Esophagus squamous epithelium (tissue), 5 donors: ENCODE measurements at places on chromosomes 3 and 15.

GRCh38 chr15:85011160-85011571 lies 29.5 kb downstream of the PDE8A start:
- no peak for DNase-seq

DNA sequence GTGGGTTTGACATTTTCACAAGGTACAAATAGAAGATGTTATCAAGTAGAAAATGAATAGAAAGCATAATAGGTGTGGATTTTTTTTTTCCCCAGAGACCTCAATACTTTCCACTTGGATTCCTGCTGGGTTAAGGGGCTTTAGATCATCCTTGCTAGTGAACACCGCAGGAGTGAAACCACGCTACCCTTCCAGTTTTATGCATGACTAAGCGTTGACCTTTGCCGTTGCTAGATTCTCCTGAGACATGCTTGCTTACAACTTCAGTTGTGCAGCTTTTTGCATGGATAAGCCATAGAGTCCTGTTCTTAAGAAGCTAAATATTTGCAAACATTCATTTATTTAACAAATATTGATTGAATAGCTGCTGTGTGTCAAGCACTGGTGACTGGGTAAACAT lies 299.7 kb upstream of the LMCD1 start:
- no peak for DNase-seq

- no peak for DNase-seq
Observed at GRCh38 chr3:186079925-186080324, 29.0 kb downstream of the ETV5 start.

GRCh38 chr3:107662124-107662507 lies 139.4 kb downstream of the BBX start:
- no peak for DNase-seq

DNA sequence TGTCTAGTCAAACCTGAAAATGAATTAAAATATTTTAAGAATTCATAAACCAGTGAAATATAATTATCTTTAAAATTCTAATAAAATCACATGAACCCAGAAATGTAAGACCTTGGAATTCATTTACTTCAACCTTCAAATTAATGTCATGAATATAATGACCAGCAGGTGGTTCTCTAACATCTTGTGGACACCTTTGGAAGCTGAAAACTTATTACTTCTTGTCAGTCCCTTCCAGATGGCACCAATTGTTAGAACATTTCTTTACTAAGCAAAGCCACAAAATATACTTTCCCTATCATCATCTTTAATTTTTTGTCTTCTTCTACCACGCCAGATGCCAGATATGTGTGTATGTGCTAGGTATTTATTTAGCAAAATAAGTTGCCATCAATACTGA lies 240.0 kb downstream of the MBNL1 start:
- no peak for DNase-seq
